Right atrium auricular region (tissue), 2 donors: ENCODE measurements at places on chromosomes 4 and X. TPM values are rescaled to one million over a fixed set of nuclear protein-coding genes. Genes with fewer than 3 reads are reported as not detected.

CCDC158 gene
- 0.19 TPM for total RNA-seq

GLRB gene
- 13.2 TPM for total RNA-seq

DNA sequence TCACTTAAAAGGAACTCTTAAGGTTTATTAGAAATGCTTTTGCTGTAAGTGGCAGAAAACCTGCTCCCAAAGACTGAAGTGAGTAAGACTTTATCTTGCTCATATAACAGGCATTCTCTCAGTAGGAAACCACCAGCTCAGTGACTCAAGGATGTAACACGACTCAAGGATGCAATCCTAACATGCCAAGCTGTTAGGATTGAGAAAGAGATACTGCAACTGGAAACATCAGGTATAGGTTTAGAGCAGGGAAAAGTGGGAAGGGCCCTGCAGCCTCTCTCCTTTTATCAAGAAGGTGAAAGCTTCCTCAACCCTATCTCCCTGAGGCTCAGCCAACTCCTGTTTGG, 11.9 kb upstream of the SLC9A7 start:
- DNase-seq = no peak

DNA sequence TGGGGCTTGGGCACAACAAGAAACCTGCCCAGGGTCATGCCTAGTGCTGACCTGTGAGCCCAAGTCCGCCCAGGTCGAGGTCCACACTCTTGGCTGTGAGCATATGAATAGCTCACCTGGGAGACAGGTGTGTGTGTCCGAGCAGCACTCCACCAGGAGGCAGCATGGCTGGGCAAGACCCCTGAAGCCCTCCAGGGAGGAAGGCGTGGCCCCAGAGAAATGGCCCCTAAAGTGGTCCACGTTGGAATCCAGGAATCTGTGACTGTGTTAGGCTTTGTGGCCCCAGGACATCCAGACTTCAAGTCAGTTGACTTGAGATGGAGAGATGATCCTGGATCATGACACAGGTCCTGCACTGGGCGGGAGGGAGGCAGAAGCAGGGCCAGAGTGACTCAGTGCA, 138.8 kb downstream of the CPZ start:
- DNase-seq = peak; percentile 38

DNA sequence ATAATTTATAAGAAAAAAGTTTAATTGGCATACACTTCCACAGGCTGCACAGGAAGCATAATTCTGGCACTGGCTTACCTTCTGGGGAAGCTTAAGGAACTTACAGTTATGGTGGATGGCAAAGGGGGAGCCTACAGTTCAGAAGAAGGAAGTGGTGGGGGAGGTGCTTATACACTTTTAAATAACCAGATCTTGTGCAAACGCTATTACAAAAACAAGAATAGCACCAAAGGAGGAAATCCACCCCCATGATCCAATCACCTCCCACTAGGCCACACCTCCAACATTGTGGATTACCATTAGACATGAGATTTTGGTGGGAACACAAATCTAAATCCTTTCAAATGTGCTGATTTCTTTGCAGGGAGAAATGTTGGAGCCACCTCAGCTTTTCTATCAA, 287.7 kb downstream of the CPXCR1 start:
- no peak for DNase-seq
